ENCODE measurements at places on chromosomes 2 and 18. TPM values are rescaled to one million over a fixed set of nuclear protein-coding genes. Genes with fewer than 3 reads are reported as not detected.

GRCh38 chr2:186664385-186665043 is 29.3 kb upstream of the FAM171B start:
- DNase-seq = no peak

GRCh38 chr2:59171019-59171418 is 929.9 kb upstream of the FANCL start:
- no peak for DNase-seq

DNA sequence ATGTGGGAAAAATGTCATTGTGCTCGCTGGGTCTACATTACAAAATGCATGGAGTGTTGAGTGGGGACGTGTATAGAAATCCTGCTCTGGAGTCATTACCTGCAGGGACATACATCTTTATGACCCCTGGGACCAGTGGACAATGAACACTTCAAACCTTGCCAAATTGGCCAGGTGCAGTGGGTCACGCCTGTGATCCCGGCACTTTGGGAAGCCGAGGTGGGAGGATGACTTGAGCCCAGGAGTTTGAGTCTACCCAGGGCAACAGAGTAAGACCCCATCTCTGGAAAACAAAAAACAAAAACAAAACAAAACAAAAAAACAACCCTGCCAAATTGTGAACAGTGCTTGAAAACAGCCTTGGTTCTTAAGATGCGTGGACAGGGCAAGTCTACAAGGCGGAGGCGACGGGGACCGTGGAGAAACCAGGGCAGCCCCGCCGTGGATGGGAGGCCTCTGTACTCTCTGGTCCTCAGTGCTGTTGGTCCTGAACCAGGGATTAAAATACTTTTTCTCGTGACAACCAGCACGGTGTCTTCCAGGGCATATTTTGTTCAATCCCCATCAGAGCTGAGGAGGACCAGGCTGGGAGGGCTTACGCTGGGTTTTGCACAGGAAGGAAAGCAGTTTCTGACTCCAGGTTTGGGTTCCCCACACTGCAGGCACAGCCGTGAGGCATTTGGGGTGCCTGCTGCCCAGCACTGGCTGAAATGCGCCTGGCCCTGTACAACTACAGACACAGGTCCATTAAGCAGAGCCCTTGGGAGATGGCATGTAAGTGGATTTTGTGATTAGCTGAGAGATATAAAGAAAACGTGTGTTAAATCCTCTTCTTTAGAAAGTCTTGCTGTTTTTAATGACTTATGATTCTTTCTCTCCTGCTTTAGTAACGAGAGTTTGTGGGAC is 13.7 kb downstream of the COLEC11 start:
- no peak for DNase-seq

DNA sequence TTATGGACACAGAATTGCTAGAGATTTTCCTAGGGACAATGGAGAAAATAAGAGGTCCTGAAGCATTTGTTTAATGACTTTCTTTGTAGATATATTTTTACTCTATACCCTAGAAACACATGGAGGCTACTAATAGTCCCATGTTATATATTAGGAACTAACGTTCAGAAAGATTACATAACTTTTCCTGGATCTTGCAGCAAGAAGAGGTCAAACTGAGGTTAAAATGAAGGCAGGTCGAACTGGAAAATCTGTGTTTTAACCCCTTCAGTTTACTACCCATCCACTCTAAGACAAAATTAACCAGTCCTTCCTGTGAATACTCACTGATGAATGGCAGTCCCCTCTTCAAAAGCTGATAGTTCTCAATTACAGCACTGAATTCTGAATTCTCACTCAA is 1415.8 kb upstream of the CELF4 start:
- DNase-seq = no peak

DNA sequence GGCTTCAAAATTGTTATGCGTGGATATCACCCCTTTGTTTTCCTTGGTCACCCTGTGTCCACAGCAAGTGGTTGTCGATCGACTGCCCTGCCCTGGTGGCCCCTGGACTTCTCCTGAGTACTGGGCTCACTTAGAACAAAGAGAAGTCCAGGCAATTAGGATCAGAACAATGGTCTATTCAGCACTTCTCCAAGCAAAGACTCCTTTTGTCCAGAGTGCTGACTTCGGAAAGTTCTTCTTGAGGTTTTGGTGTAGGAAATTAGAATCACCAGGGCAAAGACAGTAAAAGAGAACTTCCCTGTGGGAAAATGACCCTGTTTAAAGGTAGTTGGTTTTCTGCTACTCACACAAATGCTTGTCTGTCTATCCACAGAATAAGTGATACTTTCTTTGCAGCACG is 173.9 kb downstream of the FHOD3 start:
- no peak for DNase-seq

The FAP gene
- not detected for total RNA-seq

GRCh38 chr18:68262690-68263294 is 452.1 kb downstream of the TMX3 start:
- DNase-seq = no peak

The SNORC gene
- 1.2 TPM for total RNA-seq

The MAIP1 gene
- 27.9 TPM for total RNA-seq

DNA sequence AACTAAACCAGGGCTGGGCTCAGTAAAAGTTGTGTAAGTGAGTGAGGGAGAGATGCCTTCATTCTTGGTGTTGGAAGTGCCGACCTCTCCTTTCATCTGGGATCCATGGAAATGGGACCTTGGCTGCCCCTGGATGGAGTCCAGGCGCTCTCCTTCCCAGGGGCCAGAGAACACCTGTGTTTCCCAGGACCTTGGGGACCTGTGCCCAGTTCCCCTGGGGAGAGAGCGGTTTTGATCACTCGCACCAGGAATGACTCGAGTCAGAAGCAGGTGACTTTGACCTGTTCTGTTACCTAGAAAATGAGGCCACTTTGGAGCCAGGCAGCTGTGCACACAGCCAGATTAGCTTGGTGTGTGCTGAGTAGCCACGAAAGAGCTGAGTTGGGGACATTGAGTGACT is 97.3 kb downstream of the SH3BP4 start:
- no peak for DNase-seq

DNA sequence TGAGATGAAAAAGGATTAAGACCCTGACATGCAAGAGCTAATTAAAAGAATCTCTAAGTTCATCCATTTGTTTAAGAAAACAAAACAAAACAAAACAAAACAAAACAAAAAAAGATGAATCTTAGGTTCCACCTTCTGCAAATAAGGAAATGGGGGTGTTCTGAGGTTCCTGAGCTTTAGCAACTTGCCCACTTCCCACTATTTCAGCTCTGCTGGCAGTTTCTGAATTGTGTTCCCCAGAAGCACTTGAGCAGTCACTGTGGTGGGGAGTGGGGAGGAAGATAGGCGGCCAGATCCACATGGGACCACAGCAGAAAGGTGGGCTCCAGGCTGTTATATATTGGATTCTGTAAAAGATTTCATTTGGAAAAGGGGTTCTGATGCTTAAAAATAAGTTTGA is 20.3 kb downstream of the INO80C start:
- DNase-seq = no peak

The SPC25 gene
- 22.8 TPM for total RNA-seq

DNA sequence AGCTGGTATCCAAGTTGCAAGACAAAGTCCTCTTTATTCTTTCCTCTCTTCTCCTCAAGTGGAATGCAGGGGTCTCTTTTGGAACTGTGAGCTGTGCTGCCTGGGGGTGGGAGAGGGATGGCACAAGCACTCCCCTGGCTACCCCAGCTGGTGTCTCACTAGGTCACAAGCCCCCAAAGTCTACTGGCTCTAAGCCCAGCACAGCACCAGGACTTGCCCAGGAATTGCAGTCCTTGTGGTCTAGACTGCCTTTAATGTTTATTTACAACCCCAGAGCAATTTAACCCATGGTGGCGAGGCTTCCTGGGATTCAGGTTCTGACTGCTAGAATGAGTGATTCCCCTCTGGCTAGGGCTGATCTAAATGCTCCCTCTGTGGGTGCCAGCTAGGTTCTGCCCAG is 199.0 kb upstream of the STK17B start:
- no peak for DNase-seq

The MSH6 gene
- 153 TPM for total RNA-seq

DNA sequence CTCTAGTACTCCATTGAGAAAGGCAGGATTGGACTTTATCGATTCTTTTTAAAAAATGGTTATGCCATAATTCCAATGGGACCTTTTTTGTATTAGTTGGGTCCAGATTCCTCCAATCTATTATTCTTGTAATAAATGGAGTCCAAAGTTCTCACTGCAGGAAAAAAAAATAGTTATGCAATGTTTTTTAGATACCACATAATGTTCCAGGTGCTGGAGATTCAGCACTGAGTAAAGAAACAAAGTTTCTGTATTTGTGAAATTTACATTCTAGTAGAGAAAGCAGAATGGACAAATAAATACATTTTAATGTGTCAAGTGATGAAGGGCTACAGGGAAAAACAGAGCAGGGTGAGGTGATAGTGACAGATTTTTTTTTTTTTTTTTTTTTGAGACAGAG is 78.5 kb upstream of the MYCN start:
- DNase-seq = no peak

The FHL2 gene
- 3.8 TPM for total RNA-seq

DNA sequence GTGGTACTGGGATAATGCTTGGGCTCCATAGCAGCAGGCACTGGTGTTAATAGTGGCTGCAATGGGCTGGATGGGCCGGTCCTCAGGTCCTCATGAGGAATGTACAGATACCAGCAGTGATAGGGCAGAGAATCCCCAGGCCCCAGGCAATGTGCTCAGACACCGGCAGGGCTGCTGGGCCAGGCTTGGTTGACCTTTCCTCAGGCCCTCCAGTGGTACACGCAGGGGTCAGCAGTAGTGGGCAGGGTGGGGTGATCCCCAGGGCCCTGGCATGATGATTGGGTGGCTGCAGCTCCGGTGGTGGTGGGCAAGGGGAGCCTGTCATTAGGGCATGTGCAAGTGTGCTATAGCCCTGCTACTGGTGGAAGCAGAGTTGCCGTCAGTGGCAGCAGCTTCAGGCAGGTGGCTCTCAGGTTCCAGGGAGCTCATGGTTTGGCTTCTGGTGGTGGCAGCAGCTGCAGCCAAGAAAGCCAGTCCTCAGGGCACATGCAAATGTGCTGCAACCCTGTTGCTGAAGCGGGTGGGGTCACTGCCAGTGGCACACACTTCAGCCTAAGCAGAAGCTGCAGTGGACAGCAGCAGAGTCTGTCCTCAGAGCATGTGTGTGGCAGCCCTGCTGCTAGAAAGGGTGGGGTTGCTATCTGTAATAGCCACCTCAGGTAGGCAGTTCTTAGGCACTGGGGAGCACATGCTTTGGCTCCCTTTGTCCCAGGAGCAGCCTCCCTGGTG is 56.8 kb downstream of the CCNT2 start:
- no peak for DNase-seq

- DNase-seq = no peak
Observed at GRCh38 chr2:177284531-177284930, 20.0 kb upstream of the NFE2L2 start.

The TMEFF2 gene
- not detected for total RNA-seq

- no peak for DNase-seq
Observed at GRCh38 chr2:66408905-66409304, 26.0 kb upstream of the MEIS1 start.

GRCh38 chr18:24112874-24113615 is 25.8 kb upstream of the CABYR start:
- no peak for DNase-seq

GRCh38 chr2:10322973-10323372 is 20.3 kb downstream of the HPCAL1 start:
- no peak for DNase-seq

The EPAS1 gene
- total RNA-seq = 16.2 TPM

DNA sequence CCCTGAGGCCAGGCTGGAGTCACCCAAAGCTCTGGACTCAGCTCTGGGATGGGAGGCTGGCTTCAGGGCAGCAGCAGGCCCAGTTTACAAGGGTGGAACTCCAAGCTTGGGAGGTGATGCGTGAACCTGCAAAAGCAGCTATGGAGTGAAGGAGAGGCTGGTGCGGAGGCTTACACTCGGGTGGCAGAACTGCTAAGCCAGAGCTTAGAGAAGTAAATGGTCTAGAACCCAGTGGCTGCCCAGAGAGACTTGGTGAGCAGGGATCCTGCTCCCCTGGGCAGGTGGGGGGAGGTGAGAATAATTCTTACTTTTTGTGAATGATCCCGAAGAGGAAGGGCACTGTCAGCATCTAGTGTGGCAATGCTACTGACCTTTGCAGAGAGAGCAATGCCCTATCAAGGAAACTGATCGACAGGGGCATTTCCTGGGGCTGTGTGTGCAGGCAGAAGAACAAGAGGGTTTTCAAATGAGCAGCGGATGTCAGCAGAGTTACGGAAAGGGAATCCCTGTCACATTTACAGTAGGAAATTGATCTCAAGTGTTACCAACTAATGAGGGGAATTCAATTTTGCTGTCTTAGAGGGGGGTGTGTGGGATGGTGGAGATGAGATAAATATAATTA is 80.4 kb downstream of the TGFA start:
- DNase-seq = no peak

DNA sequence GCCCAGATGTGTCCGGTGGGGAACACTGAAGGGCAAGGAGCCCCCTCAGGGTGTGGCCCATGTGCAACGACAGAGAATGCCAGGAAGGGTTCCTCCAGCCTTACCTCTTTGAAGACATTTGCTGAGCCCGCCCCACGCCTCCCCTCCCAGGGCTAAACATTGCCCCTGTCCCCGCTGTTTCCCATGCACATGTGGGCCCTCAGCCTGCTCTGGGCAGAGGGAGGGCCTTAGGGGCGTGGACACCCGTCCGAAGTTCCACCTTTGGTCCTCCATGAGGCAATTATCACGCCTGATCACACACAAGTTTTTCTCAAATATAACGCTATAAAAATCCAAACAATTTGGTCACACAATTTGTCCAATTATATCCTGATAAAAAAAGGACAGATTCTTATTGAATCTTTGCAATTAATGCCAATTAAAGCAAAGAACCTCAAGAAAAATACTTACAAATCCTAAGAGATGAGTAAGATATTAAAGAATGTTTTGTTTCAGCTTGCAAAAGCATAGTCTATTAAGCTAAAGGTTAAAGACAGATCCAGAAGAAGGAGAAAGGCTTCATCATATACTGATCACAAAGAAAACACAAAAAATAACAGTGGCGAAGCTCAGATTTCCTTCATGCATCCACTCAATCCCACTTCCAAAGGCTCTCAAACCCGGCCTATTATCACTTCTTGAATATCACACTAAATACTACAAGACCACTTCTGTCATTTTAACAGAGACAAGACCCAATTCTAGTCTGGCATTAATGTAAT is 55.2 kb upstream of the LDLRAD4 start:
- no peak for DNase-seq

The RFTN2 gene
- total RNA-seq = not detected

The EIF4E2 gene
- total RNA-seq = 93.2 TPM

DNA sequence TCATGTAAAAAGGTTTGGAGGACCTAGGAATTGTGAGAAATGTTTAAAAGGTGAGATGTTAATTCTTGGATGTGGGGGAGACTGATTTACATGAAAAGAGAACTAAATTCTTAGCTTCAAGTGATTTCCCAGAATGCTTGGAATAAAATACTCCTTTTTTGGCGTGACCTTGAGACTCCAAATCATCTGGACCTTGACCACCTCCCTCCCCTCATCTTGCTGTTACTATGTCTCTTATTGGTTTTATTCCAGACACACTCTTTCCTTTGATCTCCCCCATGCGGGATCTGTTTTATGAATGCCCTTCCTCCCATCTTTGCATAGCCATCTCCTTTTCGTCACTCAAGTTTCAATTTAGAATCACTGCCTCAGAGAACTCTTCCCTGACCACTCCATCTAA is 20.0 kb upstream of the LRRTM1 start:
- DNase-seq = no peak
